HS-5 (cell line): ENCODE measurements at places on chromosomes 1 and 21.

DNA sequence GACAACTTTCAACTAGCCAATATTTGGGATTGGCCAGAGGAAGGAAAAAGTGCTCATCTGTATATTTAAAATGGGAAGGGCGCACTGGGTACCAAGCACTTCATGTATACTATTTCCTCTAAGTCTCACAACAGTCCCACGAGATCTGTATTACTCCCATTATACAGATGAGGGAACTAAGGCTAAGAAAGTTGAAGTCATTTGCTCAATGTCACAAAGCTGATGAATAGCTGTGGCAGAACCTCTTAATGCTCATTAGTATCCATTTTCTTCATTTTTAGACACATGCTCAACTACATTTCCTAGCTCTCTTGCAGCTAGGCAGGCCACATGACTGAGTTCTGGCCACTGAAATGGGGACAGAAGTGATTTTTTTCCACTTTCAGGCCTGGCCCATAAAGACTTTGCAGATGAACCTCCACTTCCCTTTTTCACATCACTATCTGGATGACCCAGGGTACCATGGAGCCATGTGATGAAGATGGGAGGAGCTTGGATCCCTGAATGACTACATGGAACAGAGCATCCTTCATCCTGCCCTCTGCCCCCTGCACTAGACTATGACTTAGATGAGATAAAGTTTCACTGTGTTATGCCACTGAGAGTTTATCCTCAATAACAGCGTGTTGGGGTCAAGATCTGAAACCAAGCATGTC is 31.8 kb downstream of the ATF3 start:
- DNase-seq = no peak

- no peak for DNase-seq
Measured at GRCh38 chr1:199333180-199333579, 694.3 kb upstream of the NR5A2 start.

DNA sequence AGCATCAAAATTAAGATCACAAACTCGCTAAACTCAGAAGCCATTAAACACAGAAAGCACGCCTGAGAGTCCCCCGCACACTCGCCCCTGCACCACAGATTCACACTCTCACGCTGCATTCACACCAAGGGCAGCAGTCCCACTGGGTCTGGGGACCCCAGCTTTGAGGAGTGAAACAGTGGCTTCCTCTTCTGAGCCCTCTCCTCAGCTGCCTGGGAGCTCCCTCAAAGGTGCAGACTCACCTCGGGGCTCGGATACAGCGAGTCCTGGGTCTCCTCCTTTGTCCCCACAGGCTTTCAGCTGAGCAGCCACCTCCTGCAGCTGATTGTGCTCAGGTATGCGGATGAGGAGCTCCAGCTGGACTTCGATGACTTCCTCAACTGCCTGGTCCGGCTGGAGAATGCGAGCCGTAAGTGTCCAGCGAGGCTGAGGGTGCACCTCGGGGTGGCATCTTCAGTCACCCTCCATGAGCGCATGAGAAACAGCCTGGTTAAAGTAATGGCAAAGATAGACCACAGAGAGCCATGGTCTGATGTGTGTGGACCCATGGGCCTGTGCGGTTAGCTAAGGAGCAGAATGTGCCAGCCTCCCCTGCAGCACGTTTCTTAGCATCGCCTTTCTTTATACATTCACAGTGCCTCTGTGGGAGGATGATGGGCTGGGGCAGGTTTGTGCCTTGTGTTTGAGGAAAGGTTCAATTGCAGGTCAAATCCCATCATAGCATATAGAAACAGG is 47.9 kb downstream of the CAPN9 start:
- DNase-seq = no peak

- no peak for DNase-seq
Measured at GRCh38 chr1:178869119-178869697, 1.7 kb downstream of the ANGPTL1 start.

- no peak for DNase-seq
Measured at GRCh38 chr1:25820247-25821111, 725 bp downstream of the MTFR1L start.

GRCh38 chr1:233368106-233368788 is 40.7 kb downstream of the MAP3K21 start:
- DNase-seq = no peak

GRCh38 chr1:154400381-154400801 is 4.8 kb upstream of the IL6R start:
- DNase-seq = no peak

DNA sequence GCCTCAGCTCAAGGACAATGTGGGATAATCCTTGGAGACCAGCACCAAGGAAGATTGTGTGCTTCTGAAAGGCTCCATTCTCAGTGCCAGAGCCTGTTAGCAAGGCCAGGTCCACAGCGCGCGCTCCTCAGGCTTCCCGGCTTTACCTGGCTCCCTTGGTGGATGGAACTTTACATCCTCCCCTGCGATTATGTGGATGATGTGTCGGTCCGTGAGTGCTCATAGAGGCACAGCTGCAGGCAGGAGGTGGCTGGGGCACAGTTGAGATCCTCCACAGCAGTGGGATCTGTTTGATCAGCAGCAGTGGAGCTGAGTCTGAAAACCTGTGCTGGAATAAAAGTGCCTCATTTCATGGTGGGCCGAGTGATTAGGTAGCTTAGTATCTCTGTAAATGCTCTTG is 62.7 kb downstream of the PRDM2 start:
- no peak for DNase-seq

DNA sequence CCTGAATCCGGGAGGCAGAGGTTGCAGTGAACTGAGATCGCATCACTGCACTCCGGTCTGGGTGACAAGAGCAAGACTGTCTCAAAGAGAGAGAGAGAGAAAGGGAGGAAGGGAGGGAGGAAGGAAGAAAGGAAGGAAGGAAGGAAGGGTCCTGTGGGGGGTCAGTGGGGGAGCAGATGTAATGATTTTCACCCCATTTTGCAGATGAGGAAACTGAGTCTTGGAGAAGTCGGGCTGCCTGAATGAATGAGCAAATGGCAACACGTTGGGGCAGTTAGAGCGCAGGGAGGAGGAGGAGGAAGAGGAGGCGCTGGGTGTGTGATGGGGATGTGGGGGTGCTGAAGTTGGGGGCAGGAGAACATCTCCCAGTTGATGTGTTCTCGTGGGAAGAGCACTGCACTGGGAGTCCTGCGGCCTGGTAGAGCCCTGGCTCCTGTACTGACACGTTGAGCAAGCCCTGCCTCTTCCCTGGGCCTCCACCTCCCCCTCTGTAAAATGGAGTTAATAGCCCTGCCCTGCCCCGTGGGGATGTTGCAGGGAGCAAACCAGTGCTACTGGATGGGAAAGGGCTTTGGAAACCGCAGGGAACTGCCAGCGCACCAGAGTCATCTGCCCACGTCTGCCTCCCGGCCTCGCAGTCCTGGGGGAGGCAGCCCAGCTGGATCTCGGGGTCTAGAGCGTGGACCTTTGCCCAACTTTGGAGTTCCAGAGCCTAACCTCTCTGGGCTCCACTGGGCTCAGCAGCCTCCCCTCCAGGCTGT is 103.2 kb upstream of the CASZ1 start:
- no peak for DNase-seq

- no peak for DNase-seq
Measured at GRCh38 chr1:66366634-66367033, 167.3 kb upstream of the SGIP1 start.

- DNase-seq = no peak
Measured at GRCh38 chr1:168867941-168868634, 139.1 kb upstream of the DPT start.

- no peak for DNase-seq
Measured at GRCh38 chr1:87449348-87449963, 120.8 kb downstream of the LMO4 start.

DNA sequence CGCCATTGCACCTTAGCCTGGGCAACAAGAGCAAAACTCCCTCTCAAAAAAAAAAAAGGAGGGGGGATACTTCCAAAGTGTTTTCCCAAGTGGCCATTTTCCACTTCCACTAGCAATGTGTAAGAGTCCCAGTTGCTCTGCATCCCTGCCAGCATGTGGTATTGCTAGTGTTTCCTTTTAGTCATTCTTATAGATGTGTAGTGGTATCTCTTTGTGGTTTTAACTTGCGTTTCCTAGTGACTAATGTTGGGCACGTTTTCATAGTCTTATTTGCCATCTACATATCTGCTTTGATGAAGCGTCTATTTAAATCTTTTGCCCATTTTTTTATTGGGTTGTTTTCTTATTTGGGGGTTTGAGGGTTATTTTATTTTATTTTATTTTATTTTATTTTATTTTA is 31.1 kb downstream of the INAVA start:
- peak; percentile 49 for DNase-seq

- no peak for DNase-seq
Measured at GRCh38 chr1:192527111-192527795, 48.3 kb upstream of the RGS1 start.

- DNase-seq = no peak
Measured at GRCh38 chr21:46641656-46642055, 6.2 kb downstream of the PRMT2 start.

- no peak for DNase-seq
Measured at GRCh38 chr1:103145449-103145848, 37.1 kb upstream of the COL11A1 start.

GRCh38 chr1:180210008-180210620 is 19.9 kb upstream of the LHX4 start:
- DNase-seq = no peak

- no peak for DNase-seq
Measured at GRCh38 chr1:245804696-245805095, 649.9 kb downstream of the KIF26B start.

DNA sequence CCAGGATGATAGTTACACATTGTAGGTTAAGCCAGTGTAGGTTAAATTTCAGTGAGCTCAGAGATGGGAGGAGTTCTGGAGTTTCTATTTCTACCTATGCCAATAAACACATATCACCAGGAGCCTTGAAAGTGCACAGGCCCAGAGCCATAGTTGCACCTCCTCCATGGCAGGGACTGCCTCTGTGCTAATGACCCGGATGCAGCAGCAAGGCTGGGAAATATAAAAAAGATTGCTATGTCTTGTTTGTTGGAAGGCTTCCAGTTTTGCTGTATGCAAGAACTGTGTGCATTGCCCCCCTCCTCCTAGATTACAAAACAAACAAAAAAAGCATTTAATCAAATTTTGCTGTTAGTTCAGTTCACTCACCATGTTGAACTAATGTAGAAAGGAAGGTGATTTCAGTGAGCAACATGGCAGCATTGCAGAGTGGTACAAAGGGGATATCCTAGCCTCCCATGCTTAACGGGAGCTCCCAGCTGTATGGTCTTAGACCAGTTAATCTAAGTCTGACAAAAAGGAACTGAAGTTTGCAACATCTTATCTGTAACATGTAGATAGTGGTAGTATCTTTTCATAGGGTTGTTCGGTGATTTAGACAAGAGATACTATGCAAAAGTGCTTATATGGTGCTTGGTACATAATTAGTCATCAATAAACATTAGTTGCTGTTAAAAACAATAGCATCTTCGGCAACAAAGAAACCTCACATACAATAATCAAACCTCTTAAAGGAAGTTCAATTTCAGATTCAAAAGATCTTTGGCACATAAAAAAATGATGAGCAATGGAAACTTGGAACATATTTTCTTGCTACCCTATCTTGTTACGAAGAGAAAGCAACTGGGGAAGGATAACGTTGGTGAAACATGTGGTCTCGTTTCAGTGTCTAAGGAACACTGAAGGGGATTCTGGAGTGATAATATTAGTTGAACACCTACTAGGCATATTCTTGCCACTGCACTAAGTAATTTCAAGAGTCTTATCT is 309.5 kb downstream of the ASTN1 start:
- no peak for DNase-seq

DNA sequence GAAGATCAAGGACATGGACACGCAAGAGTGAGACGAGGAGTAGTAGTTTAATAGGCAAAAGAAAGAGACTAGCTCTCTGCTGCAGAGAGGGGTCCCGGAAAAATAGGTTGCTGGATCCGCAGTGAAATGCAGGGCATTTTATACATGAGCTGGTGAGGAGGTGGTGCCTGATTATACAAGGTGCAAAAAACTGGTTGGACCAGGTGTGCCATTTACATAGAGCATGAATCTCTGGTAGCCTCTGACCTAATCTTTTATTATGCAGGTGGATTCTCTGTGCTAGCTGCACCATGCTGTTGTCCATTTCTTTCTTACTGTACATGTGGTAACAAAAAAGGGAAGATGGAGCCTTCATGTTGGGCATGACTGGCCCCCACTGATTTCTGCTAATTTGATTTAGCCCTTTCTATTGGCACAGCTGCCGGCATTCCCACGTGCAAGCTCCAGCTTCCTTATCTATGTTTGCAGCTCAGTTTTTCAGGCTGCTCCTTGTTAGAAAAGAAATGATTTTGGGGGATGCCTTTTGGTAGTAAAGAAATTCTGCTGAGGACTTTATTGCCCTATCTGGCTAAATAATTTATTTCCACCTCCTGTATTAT is 548.1 kb downstream of the BRINP3 start:
- DNase-seq = no peak

GRCh38 chr1:183633676-183634343 is 1.8 kb downstream of the ARPC5 start:
- peak; percentile 76 for DNase-seq

DNA sequence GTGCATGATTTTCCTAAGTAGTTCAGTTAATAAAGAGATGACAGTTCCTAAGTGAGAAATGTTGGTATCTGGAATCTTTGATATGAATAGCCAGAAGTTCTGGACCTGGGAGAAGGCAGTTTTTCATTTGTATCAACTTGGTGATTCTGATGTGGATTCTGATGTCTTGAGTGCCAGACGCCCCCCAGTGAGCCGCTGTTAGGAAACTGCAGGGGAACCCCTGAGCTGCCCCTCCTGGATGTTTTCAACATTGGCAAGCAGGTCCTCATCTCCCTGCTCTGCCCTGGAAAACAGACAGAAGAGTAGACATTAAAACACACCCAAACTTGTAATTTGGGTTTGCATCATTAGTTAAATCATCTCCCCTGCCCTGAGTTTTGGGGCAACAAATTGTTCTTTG is 7.4 kb downstream of the ETS2 start:
- no peak for DNase-seq

DNA sequence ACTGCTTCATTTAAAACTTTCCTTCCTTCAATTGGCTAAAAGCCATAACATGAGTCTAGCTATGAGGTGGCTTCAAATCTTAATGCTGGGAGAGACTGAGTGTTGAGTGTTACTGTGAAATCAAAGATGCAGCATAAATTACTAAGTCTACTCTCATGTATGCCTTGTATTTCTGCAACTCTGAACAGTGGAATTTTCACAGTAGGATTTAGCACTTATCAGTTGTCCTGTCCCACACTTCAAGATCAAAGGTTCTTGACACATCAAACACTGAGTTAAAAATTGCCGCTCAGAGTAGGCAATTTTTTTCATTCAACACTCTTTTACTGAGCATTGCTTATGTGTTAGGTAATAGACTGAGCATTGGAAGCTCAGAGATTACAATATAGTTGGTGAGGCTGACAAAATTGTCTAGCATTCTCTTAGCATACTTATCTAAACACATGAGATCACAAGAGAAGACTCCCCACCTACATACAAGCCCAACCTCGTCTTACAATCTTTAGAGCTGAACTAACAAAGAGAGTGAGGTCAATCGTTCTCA is 56.4 kb upstream of the ADORA3 start:
- peak; percentile 43 for DNase-seq

DNA sequence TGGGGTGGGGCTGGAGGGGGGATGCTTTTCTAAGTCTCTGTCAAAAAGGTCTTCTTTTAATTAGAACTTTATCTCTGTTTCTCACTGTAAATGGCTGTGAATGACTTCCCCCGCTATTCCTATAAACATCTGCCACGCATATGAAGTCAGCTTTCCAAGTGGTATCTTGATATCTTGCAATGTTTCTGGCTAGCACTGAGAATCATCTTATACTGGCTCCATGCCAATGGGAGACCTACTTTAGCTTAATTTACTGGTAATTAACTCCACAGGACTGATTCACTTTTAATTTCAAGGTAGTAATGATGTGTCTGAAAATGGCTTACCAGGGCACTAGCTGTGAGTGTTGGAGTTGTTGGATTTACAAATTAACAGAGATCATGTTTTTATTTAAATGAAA is 4.3 kb downstream of the GPR88 start:
- DNase-seq = no peak
